Aorta (tissue), 5 donors: ENCODE measurements at places on chromosomes 5 and 9. TPM values are rescaled to one million over a fixed set of nuclear protein-coding genes. Genes with fewer than 3 reads are reported as not detected.

Gene PTCH1
- total RNA-seq, result 36.0 TPM

Gene FOXD4
- not detected for total RNA-seq

Gene CDX1
- total RNA-seq, result not detected

Gene GADD45G
- total RNA-seq, result 4.7 TPM

Gene MVB12B
- 25.5 TPM for total RNA-seq

Gene GHR
- 17.1 TPM for total RNA-seq

Gene PRUNE2
- total RNA-seq, result 304 TPM

Gene FBXL7
- total RNA-seq, result 32.7 TPM

Gene C5orf46
- total RNA-seq, result 49.5 TPM

Gene PNPLA7
- total RNA-seq, result 10.3 TPM

Gene RNF183
- not detected for total RNA-seq

Gene CCNJL
- 3.5 TPM for total RNA-seq

Gene AK8
- total RNA-seq, result 0.71 TPM

Gene LCN15
- not detected for total RNA-seq

Gene LRRC19
- not detected for total RNA-seq

Gene ANKRD20A1
- total RNA-seq, result 1.9 TPM

Gene C1QTNF3
- 38.8 TPM for total RNA-seq

Gene RNF180
- 29.2 TPM for total RNA-seq

Gene KIF12
- not detected for total RNA-seq

Gene SLC45A2
- total RNA-seq, result 0.54 TPM

Gene PCDHGA9
- total RNA-seq, result 13.2 TPM

Gene ORM1
- total RNA-seq, result 0.45 TPM

Gene PGM5
- 118 TPM for total RNA-seq

Gene SGTB
- total RNA-seq, result 21.9 TPM

Gene BNIP1
- total RNA-seq, result 8.8 TPM

Gene FAM169A
- total RNA-seq, result 1.0 TPM

Gene CRHBP
- total RNA-seq, result 3.5 TPM

Gene PARP8
- total RNA-seq, result 47.6 TPM

Gene BAAT
- total RNA-seq, result not detected

Gene C5orf52
- total RNA-seq, result not detected

Gene SLC34A1
- total RNA-seq, result not detected

Gene GPR151
- not detected for total RNA-seq

Gene FOXD4L4
- total RNA-seq, result 0.36 TPM

Gene DMRT1
- total RNA-seq, result not detected

Gene CTXN3
- not detected for total RNA-seq

Gene PCDHA8
- total RNA-seq, result 0.16 TPM

Gene PCDHA10
- 0.69 TPM for total RNA-seq

Gene GAS1
- 105 TPM for total RNA-seq

Gene CSF2
- 0.51 TPM for total RNA-seq

Gene NTNG2
- total RNA-seq, result 1.8 TPM

Gene SVEP1
- 120 TPM for total RNA-seq
